ENCODE measurements at places on chromosomes 4 and X.

DNA sequence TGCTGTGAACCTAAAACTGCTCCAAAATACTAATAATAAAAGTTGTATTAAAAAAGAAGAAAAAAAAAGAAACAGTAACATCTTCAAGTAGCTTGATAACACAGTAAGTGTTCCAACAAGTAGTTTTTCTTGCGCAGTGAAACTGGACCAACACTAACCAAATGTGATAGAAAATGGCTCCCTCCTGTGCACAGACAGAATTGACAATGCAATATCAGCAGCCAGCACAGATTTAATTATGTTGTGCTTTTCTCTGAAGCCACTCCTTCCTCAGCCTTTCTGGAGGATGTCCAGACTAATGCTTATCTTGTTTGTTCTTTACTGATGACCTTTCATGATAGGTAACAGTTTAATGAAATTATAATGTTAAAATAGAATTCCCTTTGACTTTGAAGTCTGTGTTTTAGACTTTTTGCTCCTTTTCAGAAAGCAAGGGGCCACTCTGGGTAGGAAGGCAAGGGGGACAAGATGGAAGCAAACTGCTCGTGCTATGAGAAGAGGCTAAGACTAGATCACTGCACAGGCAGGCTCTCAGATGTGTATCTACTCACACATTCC, 147.1 kb upstream of the RPL34 start:
- DNase-seq = no peak

GRCh38 chrX:40570346-40571093, 10.2 kb upstream of the ATP6AP2 start:
- DNase-seq = no peak

GRCh38 chr4:168832763-168833575, 177.1 kb downstream of the CBR4 start:
- DNase-seq = no peak

DNA sequence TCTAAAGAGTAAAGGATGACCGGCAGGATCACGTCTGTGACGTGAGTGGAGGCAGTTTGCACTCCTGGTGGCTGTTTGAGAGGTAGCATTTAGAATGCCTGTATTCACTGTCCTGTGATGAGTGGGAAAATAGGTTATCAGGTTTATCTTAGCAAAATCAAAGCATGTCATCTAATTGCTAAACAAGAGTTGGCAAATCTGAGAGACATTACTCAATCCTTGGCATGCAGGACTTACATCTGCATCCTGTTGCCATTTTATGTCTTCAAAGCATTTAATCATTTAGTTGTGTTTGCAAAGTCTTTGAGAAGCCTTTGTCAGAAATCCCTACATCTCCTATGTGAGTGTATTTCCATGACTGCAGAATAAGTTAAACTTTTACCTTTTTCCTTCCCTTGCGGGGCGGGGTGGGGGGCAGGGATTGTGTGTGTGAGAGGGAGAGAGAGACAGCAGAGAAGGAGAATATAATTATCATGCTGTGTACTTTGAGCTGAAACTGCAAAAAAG, 41.4 kb upstream of the MSANTD1 start:
- DNase-seq = no peak

DNA sequence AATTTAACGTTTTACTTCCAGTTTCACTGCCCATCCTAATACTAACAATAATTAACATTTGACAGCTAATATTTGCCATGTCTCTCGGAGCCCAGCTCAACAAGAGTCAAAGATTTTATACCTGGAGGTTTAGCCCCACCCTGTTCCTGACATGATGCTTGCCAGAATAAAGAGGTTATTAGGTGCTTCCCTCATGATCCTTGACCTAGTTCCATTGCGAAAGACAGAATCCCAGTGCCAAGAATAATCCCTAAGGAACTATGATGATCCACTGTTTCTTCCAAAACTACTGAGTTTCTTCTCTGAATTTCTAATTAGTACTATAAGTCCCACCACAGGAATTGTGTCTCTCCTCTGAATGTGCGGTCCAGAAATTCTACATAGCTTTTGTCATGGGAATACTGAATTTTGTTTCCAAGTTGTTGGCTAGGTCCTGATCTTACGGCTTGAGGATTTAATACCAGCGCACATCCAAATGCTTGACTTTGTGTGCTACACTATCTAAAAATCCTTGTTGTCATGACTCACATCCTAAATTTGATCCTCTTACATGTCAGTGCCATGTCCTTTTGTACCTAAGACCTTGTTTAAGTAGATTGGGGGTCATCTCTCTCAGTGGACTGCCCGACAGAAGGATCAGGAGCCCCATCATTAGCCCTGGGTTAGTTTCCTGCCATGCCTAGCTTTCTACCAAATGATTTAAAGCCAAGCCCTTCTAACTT, 23.1 kb downstream of the ANTXR2 start:
- no peak for DNase-seq

DNA sequence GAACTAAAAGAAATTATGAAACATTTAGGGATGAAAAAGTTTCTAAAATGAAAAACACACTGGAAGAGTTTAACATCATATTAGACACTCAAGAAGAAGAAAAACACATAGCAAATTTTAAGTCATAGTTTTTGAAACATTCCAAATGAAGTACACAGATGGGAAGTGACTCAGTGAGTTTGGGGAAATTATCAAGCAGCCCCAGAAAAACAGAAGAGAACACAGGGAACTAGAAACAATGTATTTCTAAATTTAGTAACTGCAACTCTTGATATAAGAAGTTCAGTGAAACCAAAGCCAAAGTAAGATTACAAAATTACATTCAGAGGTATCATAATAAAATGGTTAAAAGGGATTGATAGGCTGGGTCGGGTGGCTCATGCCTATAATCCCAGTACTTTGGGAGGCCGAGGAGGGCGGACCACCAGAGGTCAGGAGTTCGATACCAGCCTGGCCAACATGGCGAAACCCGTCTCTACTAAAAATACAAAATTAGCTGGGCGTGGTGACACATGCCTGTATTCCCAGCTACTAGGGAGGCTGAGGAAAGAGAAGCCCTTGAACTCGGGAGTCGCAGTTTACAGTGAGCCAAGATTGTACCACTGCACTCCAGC, 461.2 kb downstream of the KCTD8 start:
- DNase-seq = no peak

DNA sequence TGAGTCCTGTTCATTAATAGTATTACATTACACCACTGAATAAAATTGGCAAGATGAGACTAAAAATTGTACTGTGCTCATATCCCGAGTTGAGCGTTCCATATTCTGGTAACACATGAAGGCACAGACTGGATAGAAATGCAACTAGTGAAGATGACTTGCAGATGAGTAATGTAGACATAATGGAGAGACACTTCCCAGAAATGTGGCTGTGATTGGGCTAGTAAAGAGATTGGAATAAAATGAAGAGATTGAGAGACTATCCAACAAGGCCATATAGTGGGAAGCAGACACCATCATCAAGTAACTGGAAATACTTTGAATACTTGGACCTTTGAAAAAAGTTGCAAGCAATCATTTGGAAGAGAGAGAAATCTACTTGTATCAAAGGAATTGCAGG, 77.3 kb downstream of the DCAF8L1 start:
- no peak for DNase-seq

GRCh38 chr4:186190581-186191199, 677 bp upstream of the CYP4V2 start:
- no peak for DNase-seq

- DNase-seq = no peak
These were observed 44.6 kb downstream of the FGFBP1 start for GRCh38 chr4:15893962-15894361.

DNA sequence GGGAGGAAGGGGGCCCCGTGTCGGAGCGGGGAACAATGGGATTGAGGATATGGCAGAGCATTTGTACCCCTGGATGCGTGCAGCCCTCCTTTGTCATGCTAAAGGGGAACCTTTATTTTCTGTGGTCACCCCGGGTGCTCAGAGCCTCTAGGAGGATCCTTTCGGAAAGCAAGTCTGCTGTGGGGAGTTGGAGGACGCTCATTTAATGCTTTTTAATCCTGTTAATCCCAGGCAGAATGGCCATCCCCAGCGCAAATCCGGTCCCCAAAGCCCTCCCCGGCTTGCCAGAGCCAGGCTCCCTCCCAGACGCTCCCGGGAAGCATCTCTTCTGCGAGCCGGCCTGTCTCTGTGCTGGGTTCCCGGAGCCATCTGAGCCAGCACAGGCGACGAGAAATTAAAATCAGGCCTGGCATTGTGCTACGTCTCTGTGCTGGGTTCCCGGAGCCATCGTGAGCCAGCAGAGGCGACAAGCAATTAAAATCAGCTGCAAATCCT, 113.2 kb upstream of the PPP2R3B start:
- no peak for DNase-seq

- DNase-seq = no peak
These were observed 376.5 kb downstream of the CCSER1 start for GRCh38 chr4:90503677-90504076.

GRCh38 chr4:36189511-36190226, 54.6 kb downstream of the ARAP2 start:
- no peak for DNase-seq

GRCh38 chr4:16418814-16419213, 192.5 kb upstream of the TAPT1 start:
- DNase-seq = no peak

DNA sequence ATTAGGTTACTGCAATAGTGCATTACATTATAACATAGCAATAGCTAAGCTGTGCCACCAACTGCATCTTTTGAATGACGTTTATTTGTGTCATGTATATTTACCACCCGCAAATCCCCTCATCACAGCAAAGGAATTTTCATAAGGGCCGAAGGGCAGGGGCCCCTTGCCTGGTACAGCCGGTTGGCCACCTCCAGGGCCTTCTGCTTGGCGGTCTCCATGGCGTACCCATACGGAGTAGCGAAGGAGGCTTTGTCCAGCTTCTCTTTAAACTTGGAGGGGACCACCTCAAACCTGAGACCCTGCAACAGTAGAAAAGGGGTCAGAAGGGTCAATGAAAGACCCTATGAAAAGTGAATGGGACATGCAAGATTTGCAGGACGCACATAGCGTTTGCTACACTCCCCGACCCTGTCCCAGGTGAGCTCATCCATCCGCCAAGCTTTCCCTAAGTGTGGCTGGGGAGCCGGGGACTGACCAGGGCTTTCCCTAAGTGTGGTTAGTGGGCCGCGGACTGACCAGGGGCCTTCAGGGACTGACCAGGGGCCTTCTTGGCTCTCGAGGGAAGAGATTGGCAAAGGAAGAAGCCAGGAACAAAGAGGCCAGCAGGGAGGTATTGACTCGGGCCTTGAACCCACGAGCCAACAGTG, 10.6 kb downstream of the ASMTL start:
- no peak for DNase-seq

DNA sequence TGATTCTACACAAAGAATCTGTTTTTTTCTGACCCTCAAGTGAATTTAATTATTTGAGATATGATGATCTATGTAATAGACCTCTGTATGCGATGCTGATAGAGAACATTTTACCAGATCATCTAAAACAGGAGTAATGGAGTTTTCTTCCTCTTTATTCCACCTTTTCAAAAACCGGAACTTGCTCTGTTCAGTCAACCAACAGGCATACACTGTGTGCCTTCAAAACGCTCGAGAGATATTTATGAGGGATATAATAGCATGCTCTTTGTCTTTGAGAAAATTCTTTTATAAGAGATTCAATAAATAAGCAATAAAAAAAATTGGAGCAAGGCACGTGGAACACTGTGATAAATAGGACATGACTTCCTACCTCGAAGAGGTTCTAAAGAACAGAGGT, 2.0 kb downstream of the NYX start:
- DNase-seq = no peak

DNA sequence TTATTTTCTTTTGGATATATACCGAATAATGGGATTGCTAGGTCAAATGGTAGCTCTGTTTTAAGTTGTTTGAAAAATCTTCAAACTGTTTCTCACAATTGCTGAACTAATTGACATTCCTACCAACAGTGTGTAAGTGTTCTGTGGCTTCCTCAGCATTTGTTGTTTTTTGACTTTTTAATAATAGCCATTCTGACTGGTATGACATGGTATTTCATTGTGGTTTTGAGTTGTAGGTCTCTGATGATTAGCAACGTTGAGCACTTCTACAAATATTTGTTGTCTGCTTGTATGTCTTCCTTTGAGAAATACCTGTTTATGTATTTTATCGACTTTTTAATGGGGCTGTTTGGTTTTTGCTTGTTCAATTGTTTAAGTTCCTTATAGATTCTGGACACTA, 680.1 kb upstream of the GRIA3 start:
- no peak for DNase-seq

GRCh38 chr4:113094802-113095201, 45.3 kb downstream of the ANK2 start:
- DNase-seq = no peak

DNA sequence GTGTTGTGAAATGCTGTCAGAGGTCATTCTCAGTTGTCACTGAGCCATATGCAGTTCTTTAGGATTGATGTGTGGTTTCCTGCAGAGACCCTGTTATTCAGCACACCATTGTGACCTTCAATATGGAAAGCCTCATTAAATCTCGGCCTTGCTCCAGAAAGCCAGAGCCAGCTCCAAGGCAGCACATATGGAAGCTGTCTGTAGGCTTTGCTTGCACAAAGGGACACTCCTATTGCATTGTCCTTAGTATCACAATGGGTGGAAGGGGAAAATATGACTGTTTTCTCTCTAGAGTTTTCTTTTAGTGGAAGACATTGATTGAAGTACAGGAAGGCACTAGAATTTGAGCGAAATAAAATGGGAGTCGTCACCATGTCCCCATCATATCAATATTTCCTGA, 179.0 kb downstream of the CEP135 start:
- no peak for DNase-seq

GRCh38 chr4:98374643-98375042, 113.5 kb downstream of the RAP1GDS1 start:
- DNase-seq = no peak

DNA sequence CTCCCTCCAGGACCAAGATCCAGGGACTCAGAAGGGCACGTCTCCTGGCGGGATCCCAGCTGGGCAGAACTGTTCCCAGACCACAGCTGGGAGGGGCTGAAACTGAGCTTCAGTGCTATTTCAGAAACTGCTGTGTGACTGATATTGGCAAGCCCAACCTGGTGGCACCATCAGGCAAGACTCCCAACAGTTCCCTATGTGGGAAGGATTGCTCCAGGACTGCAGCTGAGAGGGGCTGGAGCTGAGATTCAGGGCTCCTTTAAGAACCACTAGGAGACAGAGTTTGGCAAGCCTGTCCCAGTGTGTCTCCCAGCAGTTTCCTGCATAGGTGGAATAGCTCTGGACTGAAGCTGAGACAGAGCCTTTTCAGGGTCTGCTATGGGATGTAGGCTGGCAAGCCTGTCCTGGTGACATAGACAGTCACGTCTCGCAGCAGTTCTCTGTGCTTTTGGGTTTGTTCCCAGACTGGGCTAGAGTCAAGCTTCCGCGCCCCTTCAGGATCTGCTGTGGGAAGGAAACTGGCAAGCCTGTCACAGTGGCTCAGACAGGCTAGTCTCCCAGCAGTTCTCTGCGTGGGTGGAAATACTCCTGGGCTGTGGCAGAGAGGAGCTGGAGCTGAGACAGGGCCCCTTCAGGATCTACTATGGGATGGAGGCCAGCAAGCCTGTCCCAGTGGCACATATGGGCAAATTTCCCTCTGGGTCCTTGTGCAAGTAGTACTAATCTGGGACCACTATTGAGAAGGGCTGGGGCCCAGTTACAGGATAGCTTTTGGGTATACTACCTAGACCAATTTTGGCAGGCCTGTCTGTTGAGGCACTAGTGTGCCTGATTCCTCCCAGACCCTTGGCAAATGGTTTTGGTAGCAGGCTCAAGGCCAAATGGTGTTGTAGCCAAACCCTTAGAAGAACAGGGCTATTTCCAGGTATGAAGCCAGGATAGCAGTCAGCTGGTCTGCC, 20.2 kb upstream of the MED14 start:
- no peak for DNase-seq
